Endothelial cell (in vitro differentiated cells): ENCODE measurements at places on chromosomes 7 and 10.

- no peak for DNase-seq
These were observed 62.8 kb upstream of the ADGRA1 start for GRCh38 chr10:133024704-133025557.

DNA sequence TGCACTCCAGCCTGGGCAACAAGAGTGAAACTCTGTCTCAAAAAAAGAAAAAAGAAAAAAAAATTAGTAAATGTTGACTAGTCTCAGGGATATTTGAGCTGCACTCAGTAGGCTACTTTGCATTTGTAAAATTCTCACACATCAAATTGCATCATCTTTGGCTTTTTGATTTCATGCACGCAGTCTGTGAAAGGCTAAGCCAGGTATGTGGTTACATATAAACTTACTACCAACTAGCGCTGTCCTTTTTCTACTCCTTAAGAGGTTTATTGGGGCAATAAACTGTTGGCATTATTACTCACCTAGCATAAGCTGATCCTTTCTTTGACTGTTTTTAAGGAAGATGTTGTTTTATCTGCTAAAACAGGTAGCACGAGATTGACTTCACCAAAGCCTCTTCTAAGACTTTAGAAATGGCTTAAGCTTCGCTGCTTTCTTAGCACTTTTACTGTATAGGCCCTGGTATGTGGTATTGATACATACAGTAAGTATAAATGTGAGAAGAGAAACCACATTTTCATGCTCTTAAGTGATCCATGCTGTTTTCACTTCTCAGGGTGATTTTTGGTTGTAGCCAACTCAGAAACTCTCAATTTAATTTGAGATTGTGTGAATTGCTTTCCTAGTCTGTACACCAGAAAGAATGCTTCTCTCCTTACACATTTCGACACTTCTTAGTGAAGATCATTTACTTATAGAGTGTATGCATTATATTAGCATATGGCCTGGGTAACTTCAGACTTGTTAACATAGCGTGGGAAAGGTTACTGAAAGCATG, 323.9 kb downstream of the AUTS2 start:
- DNase-seq: no peak

DNA sequence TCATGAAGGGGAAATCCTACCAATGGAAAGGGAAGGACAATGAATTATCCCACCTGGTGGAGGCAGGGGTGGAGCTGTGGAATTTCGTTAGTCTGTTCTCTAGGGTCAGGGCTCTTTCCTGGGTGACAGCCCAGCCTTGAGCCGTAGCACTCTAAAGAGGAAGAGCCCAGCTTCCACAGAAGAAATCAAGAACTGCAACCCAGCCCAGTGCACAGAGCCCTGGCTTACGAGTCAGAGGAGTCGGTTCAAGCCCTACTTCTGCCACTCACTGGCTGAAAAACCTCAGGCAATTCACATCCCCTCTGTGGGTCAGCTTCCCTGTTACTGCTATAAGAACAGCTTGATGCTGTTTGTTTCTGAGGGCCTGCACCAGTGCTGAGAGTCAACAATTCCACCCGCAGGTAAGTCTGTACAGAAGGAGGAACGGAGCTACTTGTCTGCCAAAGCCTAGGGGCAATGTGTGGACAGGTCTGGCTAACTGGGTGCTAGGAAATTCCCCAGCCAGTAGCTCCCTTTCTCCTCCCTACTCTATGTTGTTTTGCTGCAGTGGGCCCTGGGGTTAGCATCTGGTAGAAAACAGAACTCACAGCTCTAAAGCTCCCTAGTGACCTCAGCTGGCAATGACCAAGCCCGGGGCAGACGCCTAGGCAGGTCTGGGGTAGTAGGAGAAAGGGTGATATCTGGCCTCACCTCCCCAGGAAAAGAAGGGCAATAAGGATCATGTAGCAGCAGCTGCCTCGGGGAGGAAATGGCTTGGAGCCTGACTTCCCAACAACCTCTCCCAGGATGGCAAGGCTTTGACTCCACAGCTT, 3.3 kb downstream of the AVPI1 start:
- no peak for DNase-seq

GRCh38 chr10:70234668-70235447, 1.6 kb upstream of the PPA1 start:
- DNase-seq: no peak

DNA sequence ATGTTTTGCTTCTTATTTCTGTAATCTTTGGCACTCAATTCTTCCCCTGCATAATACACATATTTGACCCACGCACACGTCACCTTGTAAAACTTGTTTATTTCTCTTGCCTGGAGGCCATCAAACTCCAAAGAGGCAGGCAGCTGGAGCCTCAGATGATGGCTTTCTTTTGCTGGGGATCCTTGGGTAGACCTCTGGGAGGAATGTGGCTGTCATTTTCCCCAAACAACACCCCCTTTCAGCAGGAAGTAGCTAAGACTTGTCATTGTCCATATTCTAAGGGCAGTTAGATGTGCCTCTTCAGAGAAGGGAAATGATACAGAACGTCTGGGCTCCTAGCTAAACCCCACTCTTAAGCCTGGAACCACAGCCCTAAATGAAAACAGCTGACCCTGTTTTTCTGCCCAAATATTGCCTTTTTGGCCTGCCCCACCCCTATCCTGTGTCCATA, 111.3 kb downstream of the ITGB8 start:
- no peak for DNase-seq

DNA sequence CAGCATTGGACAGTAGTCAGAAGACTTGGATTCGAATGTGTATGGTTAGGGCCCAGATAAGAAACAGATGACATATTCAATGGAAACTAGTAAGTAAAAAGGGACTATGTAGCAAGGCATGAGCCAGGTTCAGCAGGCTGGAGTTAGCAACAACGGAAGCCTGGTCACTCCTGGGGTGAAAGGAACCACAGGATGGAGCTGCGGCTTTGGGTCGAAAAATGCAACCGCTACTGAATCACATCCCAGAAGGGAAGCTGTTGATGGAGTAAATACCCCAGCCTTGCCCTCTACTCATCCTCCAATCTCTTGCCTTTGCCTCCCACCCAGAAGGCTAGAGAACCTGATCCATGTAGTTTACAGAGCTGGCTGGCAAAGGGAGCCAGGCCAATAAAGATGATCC, 37.5 kb upstream of the EGR2 start:
- no peak for DNase-seq

DNA sequence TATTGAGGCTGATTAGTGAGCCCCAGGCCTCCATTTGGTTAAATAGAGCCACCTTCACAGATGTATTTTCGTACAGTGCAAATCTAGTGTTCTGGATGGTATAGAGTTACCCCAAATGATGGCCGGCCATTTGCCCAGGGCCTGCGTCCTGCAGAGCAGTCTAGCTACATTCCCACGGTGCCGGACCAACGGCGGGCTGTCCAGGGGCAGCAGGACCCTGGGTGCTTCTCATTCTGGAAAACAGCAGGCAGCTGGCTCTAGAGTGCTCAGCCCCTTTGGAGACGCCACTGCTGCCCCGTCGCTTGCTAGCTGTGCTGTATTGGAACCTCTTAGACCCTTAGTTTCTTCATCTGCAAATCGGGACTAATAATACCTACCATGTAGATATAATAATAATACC, 149.1 kb downstream of the RGS10 start:
- no peak for DNase-seq

DNA sequence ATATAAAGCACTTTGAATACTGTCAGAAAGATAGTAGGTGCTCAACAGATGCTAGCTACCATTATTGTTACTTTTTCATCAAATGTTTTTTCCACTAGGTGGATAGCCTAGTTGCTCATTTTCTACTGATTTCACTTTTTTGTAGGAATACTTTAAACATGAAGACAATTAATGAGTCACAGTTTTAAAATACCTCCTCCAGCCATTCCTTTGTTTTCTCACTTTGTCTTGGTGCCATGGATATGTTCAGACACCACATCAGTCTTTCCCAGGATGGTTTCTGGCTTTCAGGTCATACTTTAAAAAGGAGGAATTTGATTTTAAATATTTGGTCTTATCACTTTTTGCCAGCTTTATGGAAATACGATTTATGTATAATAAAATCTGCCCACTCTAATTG, 147.1 kb upstream of the MGMT start:
- DNase-seq: no peak

DNA sequence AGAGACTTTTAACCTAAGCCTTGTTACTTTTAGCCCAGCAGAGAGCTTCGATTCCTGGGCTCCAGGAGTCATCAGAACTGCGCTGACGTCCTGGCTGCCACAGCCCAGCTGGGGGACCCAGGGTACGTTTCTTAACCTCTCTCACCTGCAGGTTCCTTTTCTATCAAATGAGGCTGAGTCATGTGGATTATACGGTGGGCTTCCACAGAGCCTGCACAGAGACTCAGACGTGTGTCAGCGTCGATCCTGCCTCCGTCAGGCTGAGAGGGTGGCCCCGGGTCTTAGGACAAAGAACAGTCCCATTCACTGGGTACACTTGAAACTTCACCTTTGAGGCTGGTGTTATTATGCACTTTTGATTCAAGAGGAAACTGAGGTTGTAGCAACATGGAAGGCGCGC, 100.7 kb upstream of the FGFR2 start:
- no peak for DNase-seq

GRCh38 chr10:124539935-124540641, 78.5 kb downstream of the LHPP start:
- peak; percentile 85 for DNase-seq

DNA sequence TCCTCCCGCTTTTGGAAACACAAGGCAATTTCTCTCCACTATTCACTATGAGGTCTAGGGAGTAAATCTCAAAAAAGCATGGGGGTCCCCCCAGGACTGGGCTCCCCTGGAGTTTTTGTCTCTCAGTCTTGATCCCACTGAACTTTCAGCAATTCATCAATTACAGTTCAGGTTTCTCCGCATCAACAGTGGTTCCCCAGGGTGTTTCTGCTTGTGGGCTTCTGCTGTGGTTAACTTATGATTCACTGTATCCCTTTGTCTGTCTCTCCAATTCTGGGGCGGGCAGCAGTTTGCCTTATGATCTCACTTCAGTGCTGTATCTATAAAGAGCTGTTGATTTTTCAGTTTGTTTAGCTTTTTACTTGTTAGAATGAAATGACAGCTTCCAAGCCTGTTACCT, 142.6 kb upstream of the CDC14C start:
- no peak for DNase-seq

- no peak for DNase-seq
These were observed 235.0 kb downstream of the SUGCT start for GRCh38 chr7:40369641-40370277.

DNA sequence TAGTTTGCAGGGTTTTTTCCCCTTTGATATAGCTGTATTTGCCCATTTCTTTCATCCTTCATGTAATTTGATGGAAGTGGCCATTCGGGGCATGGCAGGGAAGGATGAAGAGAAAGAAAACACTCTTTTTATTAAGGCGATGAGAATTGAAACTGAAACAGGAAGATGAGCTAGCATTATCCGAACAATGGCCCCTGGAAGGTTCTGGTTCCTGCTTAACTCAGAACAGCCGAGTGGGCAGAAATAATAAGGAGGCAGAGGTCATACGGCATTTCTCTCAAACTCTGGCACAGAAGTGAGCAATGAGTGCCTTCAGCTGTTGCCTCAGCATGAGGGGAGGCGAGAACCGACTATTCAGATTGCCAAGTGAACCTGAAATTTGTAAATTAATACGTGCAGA, 113.2 kb upstream of the MYO3A start:
- DNase-seq: no peak

- no peak for DNase-seq
These were observed 7.6 kb upstream of the TMEM248 start for GRCh38 chr7:66913118-66914037.

DNA sequence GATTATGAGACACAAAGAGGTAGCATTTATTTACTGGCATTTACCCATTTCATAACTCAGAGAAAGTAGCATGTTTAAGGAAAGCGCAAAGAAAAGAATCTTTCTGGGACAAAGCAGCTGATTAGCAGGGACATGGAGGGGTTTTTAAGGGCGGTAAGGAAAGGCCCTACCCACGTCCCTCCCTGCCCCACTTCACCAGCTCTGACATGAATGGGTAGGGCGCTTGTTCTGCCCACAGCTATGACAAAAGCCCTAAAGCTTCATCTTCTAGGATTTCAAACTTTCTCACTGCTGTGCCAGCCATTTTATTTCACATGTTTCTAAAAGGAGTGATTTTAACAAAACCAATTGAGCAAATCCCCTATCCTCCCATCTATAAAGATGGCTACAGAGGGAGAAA, 406.9 kb upstream of the KLF6 start:
- no peak for DNase-seq

DNA sequence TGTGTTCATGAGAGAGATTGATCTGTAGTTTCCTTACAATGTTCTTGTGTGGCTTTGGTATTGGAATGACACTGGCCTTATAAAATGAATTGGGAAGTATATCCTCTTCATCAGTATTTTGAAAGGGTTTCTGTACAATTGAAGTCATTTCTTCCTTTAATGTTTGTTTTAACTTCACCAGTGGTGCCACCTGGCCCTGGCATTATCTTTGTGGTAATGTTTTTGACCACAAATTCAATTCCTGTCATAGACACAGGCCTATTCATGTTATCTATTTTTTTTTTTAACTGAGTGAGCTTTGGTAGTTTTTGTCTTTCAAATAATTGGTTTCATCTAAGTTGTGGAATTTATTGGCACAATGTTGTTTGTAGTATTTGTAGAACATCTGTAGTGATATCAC, 127.7 kb downstream of the CDK14 start:
- no peak for DNase-seq

GRCh38 chr7:89994483-89994882, 159.8 kb upstream of the STEAP1 start:
- no peak for DNase-seq

DNA sequence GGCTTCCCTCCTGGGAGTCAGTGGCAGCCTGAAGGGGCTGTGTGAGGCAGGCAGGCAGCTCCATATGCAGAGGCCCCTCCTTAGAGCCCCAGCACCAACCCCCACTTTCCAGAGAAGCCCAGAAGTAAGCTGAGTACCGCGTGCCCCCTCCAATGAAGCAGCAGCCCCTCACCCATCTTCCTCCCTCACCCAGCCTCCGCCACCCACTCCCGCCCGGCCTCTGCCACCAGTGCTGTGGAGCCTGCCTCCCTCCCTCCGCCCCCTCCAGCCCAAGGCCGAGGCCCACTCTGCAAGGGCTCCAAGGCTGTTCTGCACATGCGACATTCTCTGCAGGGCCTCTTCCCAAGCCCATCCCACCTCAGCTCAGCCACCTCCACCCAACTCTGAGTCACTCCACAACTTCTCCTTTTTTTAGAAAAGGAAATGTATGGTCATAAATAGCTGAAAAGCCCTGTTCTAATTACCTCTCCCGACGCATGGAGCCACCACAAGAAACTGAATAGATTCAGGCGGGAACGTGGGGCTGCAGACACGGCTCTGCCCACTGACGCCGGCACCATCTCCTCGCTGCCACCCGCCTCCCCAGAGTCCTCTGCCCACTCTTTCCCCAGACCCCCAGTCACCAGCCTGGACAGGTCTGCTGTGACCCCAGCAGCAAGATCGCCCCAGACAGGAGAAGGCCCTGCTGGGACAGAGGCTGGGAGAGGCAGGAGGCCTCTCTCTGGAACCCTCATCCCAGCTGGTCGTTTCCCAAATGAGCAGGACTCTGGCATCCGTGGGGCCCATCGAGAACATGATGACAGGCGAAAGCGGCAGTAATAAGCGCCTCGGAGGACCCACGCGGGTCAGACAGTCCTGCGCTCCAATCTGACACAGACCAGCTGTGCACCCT, 213.9 kb downstream of the MAD1L1 start:
- no peak for DNase-seq

- no peak for DNase-seq
These were observed 1247.8 kb downstream of the TYW1 start for GRCh38 chr7:68244389-68244788.
